M059J (cell line): ENCODE measurements at places on chromosomes 2 and 18. TPM values are rescaled to one million over a fixed set of nuclear protein-coding genes. Genes with fewer than 3 reads are reported as not detected.

DNA sequence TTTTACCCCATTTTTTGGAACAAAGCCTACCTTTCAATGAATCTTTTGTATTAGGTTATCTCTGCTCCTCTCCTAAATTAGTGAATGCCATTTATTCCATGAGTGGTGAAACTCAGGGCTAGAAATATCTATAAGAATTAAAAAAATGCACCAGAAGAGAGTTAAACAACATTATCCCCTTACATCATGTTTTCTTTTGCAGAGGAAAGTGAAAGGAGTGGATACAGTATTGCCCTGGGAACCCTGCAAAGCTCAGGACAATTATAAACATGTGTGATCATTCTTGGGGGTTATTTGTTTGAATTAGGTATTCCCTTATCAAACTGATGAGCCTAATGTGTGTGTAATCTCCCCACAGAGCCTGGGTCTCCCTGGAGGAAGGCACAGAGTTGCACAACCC, 559.2 kb downstream of the RNF144A start:
- no peak for DNase-seq

DNA sequence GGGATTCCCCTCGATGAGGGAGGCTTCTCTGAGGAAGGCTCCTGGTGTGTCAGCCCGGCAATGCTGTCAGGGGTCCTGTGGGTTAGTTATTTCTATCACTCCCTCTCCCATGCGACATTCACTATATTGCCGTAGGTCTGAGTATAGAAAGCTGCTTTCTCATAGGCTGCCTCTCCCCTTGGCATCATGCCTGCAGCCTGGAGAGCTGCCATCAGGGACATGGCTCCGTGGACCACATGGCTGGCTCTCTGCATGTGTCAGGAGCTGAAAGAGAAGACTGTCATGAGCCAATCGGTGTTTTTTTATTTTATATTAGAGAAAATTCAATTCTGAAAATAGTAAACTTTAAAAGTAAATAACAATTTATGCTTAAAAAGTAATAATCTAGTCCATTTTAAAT, 198.0 kb downstream of the CDH20 start:
- DNase-seq, result peak; percentile 11

The PSMD1 gene
- total RNA-seq, result 81.2 and 109 TPM in 2 replicates

DNA sequence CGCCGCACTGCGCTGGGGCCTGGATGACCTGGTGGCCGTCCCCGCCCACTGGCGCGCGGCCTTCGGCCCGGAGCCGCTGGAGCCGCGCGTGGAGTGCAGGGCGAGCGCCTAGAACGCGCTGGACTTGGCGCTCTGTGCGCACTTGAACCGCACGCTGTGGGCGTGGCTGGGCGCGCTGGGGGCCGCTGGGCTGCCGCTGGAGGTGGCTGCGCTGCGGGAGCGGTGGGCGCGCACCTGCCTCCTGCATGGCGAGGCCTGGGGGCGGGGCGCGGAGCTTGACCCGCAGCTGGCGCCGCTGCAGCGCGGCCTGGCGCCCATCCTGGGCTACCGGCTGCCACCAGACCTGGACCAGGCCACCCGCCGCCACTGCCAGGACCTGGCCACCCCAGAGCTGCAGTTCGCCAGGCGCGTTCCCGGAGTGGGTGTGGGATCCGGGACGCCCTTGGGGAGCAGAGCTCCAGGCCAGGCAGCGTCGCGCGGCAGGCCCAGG, 9.9 kb downstream of the AQP12B start:
- no peak for DNase-seq

The TUBB8B gene
- not detected in 2 replicates for total RNA-seq

The CCDC121 gene
- 0.42 and 1.4 TPM in 2 replicates for total RNA-seq

The EGR4 gene
- not detected in 2 replicates for total RNA-seq

GRCh38 chr18:13219593-13220159, 1.1 kb downstream of the LDLRAD4 start:
- no peak for DNase-seq

The LYPD6 gene
- total RNA-seq, result 6.9 and 11.3 TPM in 2 replicates

- peak; percentile 67 for DNase-seq
Observed at GRCh38 chr2:196783431-196784094, 15.9 kb downstream of the GTF3C3 start.

The TOGARAM2 gene
- not detected in 2 replicates for total RNA-seq

The CTAGE1 gene
- 0.15 TPM in 1 of 2 replicates, not detected in the other for total RNA-seq

The LGALSL gene
- total RNA-seq, result 0.34 and 5.0 TPM in 2 replicates

DNA sequence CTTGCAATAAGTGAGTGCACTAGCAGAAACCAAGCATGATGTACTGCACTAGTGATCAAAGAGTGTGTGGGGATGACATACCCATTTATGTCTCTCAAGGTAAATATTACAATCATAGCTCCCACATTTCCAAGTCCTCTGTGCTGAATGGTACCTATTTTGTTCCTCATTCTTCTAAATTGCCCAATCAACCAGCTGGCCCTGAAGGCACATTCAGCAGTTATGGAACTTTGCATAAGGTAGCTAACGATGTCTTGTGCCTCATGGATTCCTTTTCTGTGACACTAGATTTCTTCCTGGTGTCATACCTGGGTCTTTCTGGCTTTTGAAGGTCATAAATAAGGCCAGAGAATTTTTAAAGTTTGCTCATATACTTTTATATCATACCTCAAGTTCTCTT, 963.0 kb downstream of the SLC4A3 start:
- DNase-seq, result no peak

DNA sequence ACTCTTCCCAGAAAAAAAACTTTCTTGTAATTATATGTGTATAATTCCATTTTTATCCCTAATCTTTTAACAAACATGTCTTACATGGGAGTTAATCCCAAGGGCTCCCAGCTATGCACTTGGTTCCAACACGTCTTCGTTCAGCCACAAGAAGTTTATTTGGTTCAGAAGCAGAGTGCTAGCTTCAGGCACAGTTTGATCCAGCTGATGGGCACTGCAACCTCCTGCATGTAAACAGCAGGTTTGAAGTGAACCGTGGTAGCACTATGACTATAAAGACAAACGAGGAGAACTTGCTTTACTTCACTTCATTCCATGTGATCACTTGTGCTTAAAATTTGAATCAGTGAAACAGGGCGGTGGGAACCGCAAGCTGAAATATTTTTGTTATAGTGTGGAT, 7.0 kb upstream of the RNASEH1 start:
- no peak for DNase-seq

The OSR1 gene
- 0.15 TPM in 1 of 2 replicates, not detected in the other for total RNA-seq

GRCh38 chr2:57891086-57891712, 155.4 kb upstream of the VRK2 start:
- no peak for DNase-seq

GRCh38 chr2:196459539-196459938, 180.0 kb upstream of the CCDC150 start:
- DNase-seq, result peak; percentile 83

DNA sequence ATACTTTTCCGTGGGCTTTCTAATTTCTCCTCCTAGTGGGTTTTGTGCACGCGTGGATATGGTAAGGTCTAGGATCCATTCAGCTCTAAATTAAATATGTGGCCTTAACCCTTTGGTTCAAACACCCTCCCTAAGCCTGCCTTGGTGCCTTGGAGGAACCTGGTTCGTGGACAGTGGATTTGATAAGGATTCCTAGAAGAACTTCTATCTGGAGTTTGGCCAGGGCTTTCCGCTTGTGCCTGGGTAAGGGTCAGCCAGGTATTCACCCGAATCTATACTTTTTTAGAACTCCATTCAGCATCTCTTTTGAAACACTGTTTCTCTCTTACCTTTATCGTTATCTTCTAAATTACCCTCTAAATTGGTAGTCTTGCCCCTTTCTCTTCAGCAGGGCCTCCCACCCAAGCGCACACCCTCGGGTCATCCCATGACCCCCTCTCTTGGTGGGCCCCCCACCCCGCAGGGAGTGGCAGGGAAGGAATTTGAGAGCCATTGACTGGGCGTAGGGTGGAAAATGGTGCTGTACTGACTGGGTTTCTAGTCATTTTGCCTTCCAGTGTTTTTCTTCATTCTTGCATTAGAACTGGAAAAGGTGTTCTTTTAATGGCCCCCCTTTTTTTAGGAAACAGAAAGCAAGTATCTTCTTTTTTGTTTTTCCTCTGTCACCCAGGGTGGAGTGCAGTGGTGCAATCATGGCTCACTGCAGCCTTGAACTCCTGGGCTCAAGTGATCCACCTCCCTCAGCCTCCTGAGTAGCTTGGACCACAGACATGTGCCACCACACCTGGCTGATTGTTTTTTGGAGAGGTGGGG, 1.8 kb downstream of the SOCS6 start:
- no peak for DNase-seq

GRCh38 chr2:235754357-235755207, 260.7 kb downstream of the AGAP1 start:
- no peak for DNase-seq

The CCDC141 gene
- 0.07 TPM in 1 of 2 replicates, not detected in the other for total RNA-seq

The MAP3K2 gene
- 22.9 and 28.8 TPM in 2 replicates for total RNA-seq

GRCh38 chr2:12493031-12493513, 223.7 kb upstream of the TRIB2 start:
- peak; percentile 89 for DNase-seq

The KCNS3 gene
- total RNA-seq, result 65.7 and 72.5 TPM in 2 replicates

DNA sequence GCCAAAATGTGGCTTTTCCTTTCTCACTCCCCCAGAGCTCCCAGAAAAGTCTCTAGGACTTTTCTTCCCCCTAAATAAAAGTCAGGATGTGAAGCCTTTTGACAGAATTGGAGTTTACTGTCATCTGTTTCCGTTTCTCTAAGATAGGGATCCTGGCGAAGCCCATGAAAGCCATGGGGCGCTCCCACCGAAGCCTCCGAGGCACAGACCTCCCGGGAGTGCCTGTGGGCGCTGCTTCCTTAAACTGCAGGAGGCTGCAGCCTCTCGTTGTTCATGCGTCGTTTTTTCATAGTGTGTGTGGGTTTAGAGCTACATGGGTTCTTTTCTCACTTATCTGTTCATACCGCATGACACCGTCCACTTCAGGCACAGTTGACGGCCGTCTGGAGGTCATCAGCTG, 56.8 kb downstream of the ASAP2 start:
- DNase-seq, result no peak

DNA sequence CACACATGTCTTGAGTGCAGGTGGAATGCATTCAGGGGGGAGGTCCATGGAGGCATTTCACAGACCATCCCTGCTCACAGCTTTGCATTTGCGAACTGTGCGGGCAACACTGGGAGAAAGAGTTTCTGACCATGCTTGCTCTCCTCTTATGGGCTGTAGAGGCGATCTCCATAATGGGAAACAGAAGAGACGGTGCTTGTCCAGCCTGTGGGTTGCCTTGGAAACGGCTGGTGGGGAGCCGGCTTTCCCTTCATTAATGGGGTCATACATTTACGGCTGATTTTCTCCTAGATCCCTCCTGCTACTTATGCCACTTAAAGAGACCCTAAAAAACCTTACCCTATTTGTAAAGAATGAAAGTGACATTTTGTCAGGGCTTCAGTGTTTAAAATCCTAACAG, 147.4 kb downstream of the SOX11 start:
- DNase-seq, result no peak

The TRPM8 gene
- 1.9 and 4.2 TPM in 2 replicates for total RNA-seq

GRCh38 chr18:6741232-6741663, 11.7 kb downstream of the ARHGAP28 start:
- peak; percentile 73 for DNase-seq

DNA sequence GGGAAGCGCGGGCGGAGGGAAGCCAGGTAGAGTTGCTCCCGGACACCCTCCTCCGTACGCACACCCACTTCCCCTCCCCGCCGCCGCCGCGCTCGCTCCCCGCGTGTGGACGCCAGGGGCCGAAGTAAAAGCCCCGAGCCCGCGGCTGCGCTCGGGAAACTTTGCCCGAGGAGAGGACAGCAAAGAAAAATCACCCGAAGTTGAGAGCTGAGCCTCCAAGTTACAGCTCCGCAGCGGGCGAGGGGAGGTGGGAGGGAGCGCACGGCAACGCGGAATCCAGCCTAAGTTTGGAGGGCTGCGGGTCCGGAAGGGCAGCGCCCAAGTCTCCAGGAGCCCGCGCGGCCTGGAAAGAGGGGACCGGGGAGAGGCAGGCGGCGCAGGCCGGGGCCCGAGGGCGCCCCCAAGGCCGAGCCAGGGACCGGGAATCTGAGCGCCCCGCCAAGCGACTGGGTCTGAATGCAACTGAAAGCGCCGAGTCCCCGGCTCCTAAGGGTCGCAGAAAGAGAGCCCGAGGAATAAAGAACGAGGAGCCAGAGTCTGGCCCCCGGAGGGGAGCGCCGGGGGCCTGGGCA, 706 bp upstream of the BCL11A start:
- no peak for DNase-seq

GRCh38 chr2:169330555-169331198, 31.7 kb downstream of the LRP2 start:
- DNase-seq, result no peak

DNA sequence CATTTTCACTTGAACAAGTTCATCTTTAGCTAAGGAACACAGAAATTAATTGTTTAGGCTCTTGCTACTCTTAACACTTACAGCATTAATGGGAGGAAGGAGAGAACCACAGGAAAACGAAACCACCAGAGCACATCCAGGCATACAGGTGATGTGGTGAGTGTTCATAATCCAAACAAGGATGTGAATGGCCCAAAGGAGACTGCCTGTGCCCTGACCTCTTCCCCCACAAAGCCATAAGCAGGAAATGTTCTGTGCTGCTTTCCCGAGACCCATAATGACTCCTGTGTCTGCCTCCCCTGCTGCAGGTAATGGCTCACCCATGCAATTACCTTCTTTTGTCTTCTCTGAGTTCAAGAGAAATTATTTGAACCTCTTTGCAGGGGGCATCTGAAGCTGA, 295.9 kb upstream of the LINC00305 start:
- DNase-seq, result no peak

The NETO1 gene
- 0.22 TPM in 1 of 2 replicates, not detected in the other for total RNA-seq

GRCh38 chr2:55951533-55951932, 28.0 kb upstream of the EFEMP1 start:
- no peak for DNase-seq

- DNase-seq, result no peak
Observed at GRCh38 chr2:222810044-222810443, 50.8 kb upstream of the ACSL3 start.

DNA sequence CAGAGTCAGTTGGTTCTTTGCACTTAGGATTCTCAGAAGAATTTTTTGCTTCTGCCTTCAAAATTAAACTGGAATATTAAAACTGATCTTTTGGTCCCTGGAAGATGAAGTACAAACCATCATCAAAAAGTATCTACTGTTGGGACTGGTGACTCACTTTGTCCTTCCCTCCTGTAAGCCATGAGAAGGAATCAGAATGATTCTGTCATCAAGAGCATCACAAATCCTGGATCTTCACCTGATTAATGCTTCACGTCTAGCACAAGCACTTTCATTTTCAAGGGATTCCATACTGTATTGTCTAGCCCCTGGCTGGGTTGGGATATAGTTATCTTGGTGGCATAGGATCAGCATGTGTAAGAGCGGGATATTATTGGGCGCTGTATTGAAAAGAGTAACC, 69.3 kb upstream of the CYP1B1 start:
- peak; percentile 36 for DNase-seq

- no peak for DNase-seq
Observed at GRCh38 chr18:78611201-78611800, 368.3 kb upstream of the SALL3 start.

DNA sequence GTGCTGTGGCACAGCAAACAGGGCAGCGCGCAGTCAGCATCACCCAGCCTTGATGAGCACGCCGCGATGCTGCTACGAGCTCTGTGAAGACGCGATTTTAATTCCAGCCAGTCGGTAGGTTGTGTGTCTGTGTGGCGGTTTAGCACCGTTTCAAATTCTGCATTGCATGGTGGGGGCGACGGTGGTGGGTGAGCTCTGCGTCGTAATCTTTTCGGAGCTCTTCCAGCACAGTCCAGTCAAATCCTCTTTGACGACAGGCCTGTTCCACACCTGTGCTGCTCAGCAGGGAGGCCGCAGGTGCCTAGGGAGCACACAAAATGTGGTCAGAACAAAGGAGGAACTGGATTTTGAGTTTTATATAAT, 8.6 kb downstream of the ALLC start:
- no peak for DNase-seq
